Mammary epithelial cell (primary cell): ENCODE measurements at places on chromosomes 13 and 19.

DNA sequence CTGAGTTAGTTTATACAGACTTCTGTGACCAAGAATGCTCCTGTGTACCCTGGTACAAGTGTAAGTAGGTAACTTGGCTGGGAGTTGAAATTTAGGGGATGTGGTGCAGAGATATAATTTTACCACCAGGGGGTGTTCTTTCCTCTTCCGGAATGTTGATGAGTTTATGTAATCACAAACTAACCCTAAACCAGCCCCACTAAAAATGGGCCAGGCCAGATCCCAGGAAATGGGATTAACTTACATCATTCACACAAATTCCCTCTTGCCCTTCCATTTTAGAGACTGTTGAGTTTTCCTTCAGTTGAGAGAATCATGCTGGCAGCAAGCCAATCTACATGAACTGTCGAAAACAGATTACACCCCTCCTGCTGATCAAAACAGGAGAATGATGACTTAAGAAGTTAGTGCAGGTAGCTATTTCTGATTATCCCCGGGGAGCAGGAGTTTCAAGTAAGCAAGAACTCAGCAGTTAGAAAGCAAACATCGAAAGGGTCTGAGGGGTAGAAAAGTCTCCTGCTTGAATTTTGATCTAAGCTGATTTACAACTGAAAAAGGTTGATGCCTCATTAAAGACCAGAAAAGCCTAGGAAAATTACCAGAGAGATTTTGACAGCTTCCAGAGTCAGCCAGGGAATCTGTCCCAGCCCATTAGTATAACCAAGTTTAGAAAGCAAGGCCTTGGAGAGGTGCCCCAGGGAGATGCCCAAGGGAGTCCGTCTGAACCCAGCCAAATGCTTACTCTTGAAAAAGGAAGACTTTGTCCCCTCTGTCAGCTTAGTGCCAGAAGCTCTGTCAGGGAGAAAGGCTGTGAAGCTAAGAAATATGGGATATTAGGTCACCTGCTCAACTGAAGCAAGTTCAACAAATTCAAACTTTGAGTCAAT is 32.3 kb upstream of the MED4 start:
- DNase-seq = peak; percentile 67

DNA sequence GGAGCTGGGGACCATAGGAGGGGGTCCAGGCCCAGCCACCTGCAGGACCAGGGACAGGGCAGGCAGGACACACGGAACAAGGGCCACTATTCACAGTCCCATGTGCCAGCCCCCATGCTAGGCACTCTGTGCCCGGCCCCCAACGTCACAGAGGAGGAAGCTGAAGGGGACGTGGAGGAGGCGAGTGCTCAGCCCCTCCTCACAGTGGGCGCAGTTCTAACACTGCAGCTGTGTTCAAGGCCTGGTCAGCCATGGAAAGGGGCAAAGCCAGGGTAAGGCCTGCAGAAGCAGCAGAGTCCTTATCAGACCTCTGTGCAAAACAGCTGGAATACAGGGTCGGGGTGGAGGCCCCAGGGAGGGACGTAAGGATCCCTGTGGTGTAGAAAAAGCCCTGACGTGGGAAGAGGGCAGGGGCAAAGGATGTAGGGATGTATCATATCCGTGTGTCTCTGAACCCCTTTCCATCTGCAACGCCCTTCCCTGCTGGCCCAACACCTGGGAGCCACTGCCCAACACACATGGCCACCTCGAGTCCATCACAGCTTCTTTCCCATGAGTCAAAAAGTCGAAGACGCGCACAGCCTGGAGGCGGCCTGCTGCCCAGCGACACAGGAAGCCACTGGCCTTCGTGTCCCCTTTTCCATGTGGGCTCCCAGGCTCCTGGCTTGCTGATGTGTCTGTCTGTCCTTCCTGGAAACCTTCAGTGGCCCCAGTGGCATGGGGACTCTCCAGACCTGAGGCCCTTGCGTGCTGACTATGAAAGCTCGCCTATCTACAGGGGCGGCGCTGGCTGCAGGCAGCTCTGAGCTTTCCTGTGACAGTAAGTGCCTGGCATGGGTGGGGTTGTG is 28.0 kb downstream of the SH3GL1 start:
- DNase-seq = no peak

DNA sequence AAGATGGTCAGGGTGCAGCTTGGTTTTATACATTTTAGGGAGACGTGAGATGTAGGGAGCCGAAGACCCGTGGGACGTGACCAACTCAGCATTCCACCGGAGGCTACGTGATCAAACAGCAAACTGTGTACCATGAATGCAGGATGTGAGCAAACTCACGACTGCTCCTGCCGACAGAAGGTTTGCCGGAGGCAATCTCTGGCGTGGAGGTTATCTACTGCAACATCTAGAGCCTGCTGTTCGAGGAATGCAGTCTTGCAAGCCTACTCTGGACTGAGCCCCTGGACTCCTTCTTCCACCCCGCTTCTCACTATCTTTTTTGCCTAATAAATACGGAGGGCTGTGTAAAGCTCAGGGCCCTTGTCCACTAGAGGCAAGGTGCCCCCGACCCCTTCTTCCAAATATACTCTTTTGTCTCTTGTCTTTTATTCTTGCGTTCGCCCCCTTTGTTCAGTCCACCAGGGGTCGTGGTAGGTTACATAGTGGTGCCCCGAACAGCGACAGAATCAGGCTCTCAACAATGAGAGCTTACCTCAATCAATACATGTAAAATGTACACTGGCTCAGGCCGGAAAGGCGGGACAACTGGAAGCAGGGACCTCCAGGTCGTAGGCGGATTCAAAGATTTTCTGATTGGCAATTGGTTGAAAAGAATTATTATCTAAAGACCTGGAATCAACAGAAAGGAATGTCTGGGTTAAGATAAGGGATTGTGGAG is 8.9 kb upstream of the OR1I1 start:
- peak; percentile 91 for DNase-seq

DNA sequence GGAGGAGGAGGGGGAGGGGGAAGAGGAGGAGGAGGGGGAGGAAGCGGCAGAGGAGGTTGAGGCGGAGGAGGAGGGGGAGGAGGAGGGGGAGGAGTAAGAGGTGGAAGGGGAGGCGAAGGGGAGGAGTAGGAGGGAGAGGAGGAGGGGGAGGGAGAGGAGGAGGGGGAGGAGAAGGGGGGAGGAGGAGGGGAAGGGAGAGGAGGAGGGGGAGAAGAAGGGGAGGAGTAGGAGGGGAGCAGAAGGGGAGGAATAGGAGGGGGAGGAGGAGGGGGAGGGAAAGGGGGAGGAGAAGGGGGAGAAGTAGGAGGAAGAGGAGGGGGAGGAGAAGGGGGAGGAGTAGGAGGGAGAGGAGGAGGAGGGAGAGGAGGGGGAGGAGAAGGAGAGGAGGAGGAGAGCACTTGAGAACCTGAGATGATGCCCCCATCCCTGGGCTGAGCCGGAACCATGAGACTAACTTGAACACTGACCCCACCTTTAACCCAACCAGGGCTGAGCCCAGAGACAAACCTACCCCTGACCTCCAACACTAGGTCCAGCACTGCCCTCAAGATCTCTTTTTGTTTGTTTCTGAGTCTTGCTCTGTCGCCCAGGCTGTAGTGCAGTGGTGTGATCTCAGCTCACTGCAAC is 12.6 kb downstream of the ABCA7 start:
- DNase-seq = no peak

- no peak for DNase-seq
Measured at GRCh38 chr13:31880851-31881494, 141.6 kb downstream of the RXFP2 start.

DNA sequence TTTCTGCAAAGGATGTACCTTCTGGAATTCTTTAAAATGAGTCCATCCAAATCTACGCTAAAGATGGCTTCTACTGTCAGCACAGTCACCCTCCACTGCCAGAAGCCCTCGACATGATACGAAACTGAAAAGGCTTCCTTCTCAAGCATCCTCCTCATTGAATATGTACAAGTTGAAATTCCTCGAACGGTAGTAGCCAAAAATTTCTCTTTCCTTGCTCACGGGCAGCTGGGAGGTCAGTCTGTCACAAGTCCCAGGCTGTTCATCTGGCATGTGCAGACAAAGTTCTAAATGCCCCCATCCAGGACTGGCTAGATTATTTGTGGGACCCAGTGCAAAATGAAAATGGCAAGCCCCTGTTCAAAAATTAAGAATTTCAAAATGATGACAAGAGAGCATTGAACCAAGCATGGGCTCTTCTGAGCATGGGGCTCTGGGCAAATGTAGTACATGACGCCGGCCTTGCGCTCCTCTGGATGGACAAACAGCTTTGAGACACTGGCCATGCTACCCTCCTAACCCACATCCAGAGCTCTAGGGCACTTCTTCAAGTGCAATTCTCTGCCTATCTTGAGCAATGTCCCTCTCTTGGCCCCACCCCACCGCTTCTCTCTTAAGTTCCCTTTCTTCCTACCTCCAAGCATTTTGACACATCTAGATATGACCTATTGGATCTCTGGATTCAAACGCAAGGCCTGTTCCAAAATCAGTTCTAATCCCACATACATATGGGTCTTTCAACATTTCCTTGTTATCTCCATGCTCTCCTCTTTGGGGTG is 78.9 kb upstream of the FLT1 start:
- no peak for DNase-seq
